ENCODE measurements at places on chromosomes 3 and 15.

DNA sequence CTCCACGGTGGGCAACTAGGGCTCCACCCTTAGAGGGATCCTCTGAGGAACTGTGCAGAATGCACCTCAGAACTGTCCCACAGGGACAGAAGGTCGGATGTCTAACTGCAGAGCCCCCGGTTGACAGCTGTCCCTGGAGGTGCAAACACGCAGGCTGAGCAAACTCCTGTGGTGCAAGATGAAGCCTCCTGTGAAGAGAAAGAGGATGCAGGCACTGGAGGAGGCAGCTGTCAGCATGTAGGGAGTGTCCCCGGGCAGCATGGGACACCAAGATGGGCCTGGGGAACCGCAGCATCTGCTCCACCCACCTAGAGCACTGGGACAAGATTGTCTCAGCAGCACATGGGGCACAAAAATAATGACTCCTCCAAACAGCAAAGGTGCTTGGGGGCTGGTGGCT lies 258.9 kb downstream of the ABHD5 start:
- no peak for DNase-seq

- no peak for DNase-seq
These were observed 6.6 kb downstream of the ZBED2 start for GRCh38 chr3:111588527-111588926.

DNA sequence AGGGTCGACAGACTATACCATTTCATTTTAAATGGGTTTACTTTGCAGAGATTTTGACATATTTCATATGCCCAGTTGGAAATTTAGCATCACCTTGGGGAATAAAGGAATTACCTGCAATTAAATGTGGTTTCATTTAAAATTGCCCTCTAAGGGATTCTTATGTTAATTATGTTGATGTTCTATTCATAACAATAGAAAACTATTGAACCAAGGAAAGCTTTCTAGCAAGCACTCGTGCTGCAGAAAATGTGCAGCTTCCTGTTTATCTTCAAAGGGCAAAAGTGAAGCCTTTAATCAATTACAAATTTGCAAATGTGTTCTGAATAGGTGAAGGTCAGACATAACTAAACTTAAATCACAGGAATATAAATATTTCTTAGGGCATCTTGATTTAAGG lies 352.1 kb downstream of the CHST2 start:
- DNase-seq = no peak

DNA sequence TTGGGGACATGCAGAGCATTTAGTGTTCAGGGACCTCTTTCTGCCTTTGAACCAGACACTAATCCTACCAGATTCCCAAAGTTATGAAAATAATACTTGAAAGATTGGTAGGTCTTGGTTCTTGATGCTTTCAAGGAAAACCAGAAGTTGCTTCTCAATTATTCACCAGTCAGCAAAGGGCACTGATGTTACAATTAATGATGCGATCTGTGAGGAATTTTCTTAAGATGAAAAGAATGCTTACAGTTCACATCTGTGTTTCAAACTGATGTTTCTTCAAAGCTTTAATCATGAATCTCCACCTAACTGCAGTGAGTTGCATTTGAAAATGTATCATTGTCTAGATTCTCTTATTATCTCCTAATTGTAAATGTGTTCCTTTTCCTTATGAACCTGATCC lies 161.0 kb downstream of the NAALADL2 start:
- DNase-seq = no peak

DNA sequence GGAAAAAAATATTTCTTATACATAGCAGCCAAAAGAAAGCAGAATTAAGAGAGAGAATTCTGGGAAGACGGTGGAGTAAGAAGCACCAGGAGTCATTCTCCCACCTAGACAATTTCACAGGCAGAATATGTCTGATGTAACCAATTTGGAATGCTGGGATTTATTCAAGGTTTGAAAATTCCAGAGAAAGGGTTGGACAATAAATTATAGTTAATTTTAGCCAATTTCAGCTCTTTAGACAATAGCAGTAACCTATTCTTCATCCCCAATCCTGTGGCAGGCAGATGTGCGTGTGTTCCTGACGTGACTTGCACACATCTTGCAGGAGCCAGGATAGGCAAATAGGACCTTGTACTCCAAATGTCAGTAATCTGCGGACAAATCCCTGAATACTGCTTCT lies 541.0 kb upstream of the NAALADL2 start:
- no peak for DNase-seq

DNA sequence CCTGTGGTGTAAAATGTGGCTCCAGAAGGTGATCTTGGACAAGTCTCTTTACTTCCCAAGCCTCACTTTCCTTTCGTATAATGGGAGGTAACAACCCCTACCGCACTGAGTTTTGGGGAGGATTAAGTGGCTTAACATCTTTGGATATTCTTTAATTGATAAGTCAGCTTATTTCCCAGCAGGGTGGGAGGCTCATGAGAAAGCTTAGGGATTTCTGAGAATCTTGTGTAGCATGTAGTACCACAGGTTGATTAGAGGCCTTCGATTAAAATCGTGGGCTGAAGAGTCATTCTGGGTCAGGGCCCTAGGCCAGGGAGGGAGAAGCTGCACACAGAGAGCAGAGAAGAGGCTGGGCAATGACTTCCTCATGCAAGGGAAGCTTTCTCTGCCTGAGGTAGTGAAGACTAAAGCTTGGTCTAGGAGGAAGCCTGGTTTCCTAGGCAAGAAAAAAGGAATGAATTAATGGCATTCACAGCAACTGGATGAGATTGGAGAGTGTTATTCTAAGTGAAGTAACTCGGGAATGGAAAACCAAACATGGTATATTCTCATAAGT lies 1.5 kb upstream of the NMNAT3 start:
- DNase-seq = no peak

DNA sequence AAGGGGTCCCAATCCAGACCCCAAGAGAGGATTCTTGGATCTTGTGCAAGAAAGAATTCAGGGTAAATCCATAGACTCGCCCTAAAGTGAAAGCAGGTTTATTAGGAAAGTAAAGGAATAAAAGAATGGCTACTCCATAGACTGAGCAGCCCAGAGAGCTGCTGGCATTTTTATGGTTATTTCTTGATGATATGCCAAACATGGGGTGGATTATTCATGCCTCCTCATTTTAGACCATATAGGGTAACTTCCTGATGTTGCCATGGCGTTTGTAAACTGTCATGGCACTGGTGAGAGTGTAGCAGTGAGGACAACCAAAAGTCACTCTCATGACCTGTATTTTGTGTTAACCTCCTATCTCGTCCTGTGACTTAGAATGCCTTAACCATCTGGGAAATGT lies 142.2 kb downstream of the DOCK3 start:
- peak; percentile 6 for DNase-seq

GRCh38 chr15:57625703-57626448 lies 34.2 kb downstream of the MYZAP start:
- DNase-seq = no peak

DNA sequence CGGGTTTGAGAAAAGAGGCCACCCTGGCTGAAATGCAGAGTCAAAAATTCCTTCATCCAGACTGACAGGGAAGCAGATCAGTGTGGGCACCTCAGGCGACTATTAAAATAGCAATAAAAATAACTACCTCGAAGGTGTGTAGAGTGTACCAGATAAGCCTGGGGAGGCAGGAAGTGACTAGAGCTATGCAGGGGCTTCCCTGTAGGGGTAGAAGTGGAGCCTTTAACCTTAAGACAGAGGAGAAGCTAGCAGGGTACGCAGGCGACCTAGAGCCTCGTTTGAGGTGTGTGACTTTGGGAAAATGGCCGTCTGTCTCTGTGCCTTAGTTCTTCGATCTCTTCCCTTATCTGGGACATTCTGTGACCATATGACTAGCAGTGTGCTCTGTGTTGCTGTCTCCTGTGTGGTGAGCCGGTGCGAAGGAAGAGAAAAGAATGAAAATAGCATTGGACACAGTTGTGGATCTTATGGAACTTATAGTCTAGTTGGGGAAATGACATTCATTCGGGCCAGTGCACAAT lies 17.6 kb downstream of the BHLHE40 start:
- DNase-seq = no peak

- no peak for DNase-seq
These were observed 289.9 kb downstream of the SHOX2 start for GRCh38 chr3:157816296-157816695.

- no peak for DNase-seq
These were observed 56.7 kb upstream of the ATP2B2 start for GRCh38 chr3:10561946-10562560.

DNA sequence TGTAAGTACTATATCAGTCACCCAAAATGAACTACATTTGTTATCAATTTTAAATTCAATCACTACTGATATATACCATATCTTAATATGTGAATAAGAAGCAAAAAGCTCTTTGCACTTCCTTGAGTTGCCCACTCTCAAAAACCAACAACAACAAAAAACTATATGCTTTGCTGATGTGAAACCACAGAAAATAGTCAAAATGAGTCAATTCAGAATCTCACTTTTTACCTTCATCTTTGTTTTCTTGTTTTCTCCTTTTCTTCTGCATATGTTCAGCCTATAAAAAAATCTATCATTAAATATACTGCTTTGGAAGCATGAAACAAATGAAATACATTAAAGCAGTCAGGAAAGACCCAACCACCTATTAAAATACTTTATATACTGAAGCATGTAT lies 80.7 kb downstream of the UBR1 start:
- DNase-seq = no peak

GRCh38 chr3:106719583-106719982 lies 657.7 kb upstream of the CCDC54 start:
- no peak for DNase-seq

DNA sequence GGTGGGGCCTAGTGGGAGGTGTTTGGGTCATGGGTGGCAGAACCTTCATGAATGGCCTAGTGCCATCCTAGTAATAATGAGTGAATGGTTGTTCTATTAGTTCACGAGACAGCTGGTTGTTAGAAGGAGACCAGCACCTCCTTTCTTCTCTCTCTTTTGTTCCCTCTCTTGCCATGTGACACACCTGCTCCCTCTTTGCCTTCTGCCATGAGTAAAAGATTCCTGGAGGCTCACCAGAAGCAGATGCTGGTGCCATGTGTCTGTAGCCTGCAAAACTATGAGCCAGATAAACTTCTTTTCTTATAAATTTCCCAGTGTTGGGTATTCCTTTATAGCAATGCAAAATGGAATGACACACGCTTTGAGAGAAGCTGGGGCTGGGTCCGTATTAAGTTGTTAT lies 89.0 kb upstream of the SLC4A7 start:
- DNase-seq = no peak

- DNase-seq = no peak
These were observed 73.5 kb upstream of the MBNL1 start for GRCh38 chr3:152195206-152195605.

GRCh38 chr3:58531555-58531954 lies 5.4 kb downstream of the ACOX2 start:
- no peak for DNase-seq

DNA sequence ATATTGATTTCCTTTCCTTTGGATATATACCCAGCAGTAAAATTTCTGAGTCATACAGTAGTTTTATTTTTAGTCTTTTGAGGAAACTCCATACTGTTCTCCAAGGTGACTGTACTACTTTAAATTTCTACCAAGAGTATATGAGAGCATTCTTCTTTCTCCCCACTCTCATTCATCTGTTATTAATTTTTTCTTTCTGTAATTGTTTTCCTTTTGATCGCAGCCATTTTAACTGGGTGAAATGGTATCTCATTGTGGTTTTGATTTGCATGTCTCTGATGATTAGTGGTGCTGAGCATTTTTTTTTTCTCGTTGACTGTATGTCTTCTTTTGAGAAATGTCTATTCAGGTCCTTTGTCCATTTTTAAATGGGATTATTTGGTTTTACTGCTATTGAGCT lies 18.3 kb upstream of the VGLL3 start:
- DNase-seq = no peak

- no peak for DNase-seq
These were observed 85.5 kb upstream of the ROBO2 start for GRCh38 chr3:76954412-76954811.

- DNase-seq = peak; percentile 36
These were observed 1.0 kb downstream of the PRKCD start for GRCh38 chr3:53161820-53162671.

- DNase-seq = no peak
These were observed 34.7 kb upstream of the SLC41A3 start for GRCh38 chr3:126118591-126118990.

DNA sequence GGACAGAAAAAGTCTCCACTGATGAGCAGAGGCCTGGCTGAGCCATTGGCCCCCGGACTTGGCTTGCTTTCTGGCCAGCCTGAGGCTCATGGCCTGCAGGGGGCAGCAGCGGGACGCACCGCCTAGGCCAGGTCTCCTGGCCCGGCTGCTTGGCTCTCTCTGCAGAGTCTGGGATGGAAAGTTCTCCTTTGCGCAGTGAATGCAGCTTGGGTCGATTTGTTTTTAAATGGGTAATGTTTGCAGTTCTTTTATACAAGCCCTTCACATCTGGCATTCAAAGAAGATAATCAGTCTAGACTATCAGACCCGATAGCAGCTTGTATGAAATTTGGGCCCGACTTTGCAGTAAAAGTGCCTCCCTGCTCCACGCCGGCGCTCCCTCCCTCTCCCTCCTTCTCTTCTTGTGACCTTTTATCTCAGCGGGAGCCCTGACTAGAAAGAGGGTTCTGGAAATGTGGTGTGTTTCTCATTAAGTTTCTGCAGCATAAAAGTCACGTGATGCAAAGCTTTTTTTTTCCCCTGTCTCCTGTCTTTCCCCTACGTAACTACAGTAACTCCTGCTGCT lies 59.9 kb downstream of the ZNF621 start:
- peak; percentile 66 for DNase-seq

GRCh38 chr15:37824717-37825382 lies 109.6 kb upstream of the TMCO5A start:
- DNase-seq = peak; percentile 49

DNA sequence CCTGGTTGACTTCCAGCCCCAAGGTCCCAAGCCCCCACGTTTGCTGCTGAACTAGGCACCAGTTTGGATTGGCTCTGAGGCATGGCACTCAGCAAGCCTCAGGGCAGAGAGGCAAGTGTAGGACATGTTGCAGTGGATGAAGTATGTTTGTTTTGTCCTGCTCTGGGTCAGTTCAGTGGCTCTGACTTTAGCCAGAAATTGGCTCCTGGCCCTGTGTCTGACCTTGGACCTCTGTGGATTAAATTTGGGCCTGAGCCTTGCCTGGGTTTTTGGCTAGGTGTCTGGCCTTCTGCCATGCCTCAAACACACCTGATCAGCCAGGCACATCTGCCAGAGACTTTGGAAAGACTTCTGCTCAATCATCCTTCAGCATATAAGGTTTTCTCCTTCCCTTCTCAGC lies 3.6 kb upstream of the MRAS start:
- DNase-seq = no peak

- DNase-seq = no peak
These were observed 8.9 kb downstream of the INSYN1 start for GRCh38 chr15:73744293-73744692.

Measured in DMS53 (cell line).